ENCODE measurements at places on chromosomes 3 and 15. TPM values are rescaled to one million over a fixed set of nuclear protein-coding genes. Genes with fewer than 3 reads are reported as not detected.
A peak's percentile ranks its signal among the peaks of the same experiment; 100 is the strongest.

DNA sequence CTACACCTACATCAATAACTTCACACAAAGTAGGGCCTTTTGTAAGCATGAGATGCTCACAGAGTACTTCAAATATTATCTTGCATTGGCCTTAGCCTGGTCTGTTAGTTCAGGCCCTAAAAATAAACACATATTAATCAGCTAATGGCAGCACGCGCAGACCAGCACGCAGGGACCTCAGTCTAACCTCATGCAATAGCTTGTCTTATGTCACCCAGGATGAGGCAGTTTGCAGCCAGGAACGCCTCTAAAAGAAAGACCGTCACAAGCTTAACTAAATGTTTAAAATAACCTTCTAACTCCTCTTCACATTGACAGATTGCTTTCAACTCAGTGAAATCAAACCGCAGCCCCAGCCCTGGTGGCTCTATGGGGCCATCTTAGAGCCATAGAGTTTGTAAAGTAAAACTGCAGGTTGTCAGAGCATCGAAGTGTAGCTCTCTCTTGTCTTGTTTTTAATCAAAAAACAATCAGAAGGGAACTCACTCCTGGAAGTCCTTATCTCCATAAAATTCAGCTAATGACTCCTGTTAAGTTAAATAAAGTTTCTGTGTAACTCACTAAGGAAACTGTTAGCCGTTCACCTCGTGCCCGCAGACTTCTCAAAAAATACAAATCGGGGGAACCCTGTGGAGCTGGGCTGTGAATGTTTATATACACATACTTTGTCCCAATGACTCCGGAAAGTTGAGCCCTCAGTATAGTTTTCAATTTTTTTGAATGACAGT, 212.6 kb downstream of the CDIN1 start:
- no peaks in the 10 kb centered on the region for H3K27me3 ChIP-seq
- no peak for DNase-seq
- no peak overlapping the region for H3K27ac ChIP-seq
- no peaks in the 10 kb centered on the region for H3K36me3 ChIP-seq
- H3K4me1 ChIP-seq: no peaks in the 10 kb centered on the region

- no peak for DNase-seq
- peaks cover 2% of the 10 kb centered on the region for H3K27me3 ChIP-seq
- H3K27ac ChIP-seq: no peak overlapping the region
- no peak overlapping the region for H3K4me3 ChIP-seq
- peaks cover 17% of the 10 kb centered on the region for H3K4me1 ChIP-seq
- H3K36me3 ChIP-seq: no peaks in the 10 kb centered on the region
Measured at GRCh38 chr15:93043621-93044300, 45.2 kb downstream of the RGMA start.

- peaks cover 57% of the 10 kb centered on the region for H3K4me1 ChIP-seq
- no peak for DNase-seq
- H3K4me3 ChIP-seq: no peak overlapping the region
- peak overlapping the region; percentile 44 for H3K27ac ChIP-seq
Measured at GRCh38 chr3:150736903-150737832, 25.8 kb downstream of the SIAH2 start.

DNA sequence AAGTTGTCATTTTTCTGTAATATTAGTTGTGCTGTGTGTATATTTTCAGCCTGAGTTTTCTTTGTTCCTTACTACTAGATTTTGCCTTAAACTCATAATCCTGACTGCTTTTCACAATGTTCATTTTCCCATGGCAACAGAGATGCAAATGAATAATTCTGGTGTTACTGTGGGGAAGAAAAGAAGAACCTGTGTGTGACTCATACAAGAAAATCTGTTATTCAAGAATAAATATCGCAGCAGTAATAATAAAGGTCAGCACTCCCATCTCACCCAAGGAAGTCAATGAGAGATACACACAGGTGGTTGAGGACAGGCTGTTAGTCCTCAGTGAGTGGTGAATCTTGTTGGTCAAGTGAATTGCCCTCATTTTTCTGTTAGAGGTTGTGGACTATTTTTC, 656.6 kb upstream of the NAALADL2 start:
- no peak overlapping the region for H3K27ac ChIP-seq
- H3K27me3 ChIP-seq: no peaks in the 10 kb centered on the region
- H3K36me3 ChIP-seq: no peaks in the 10 kb centered on the region
- H3K4me1 ChIP-seq: no peaks in the 10 kb centered on the region
- no peak for DNase-seq

- H3K4me1 ChIP-seq: no peaks in the 10 kb centered on the region
- no peak overlapping the region for H3K27ac ChIP-seq
- H3K4me3 ChIP-seq: no peak overlapping the region
- peaks cover 7% of the 10 kb centered on the region for H3K27me3 ChIP-seq
Measured at GRCh38 chr3:124202754-124203153, 210.8 kb upstream of the ROPN1 start.

GRCh38 chr3:197117114-197117513, 87.5 kb upstream of the MELTF start:
- H3K27ac ChIP-seq: no peak overlapping the region
- no peak for DNase-seq
- no peak overlapping the region for H3K4me3 ChIP-seq
- H3K27me3 ChIP-seq: no peaks in the 10 kb centered on the region

DNA sequence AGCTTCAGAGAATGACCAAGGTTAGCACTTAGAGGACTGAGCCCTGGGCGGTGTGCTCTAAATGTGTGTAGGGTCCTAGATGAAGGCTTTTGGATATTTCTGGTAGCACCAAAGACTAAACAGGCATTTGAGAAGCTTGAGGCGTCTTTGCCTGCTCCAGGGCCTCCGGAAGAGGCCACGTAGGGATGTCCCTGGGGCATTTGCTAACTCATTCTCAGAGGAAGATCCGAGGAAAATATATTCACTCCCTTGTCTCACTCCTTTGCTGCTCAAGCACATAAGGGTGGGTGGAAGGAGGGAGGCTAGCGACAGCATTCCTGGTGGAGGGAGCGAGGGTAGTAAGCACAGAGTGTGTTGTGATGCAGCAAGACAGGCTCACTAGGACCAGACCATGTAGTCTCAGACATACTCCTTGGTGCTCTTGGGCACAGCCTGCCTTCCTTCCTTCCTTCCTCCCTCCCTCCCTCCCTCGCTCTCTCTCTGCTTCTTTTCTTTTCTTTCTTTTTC, 38.5 kb upstream of the XCR1 start:
- H3K27me3 ChIP-seq: peaks cover 33% of the 10 kb centered on the region
- no peak overlapping the region for H3K27ac ChIP-seq
- H3K36me3 ChIP-seq: peaks cover 6% of the 10 kb centered on the region
- H3K4me3 ChIP-seq: no peak overlapping the region
- H3K4me1 ChIP-seq: peaks cover 53% of the 10 kb centered on the region
- DNase-seq: no peak

- no peaks in the 10 kb centered on the region for H3K27me3 ChIP-seq
- H3K27ac ChIP-seq: no peak overlapping the region
- H3K4me3 ChIP-seq: no peak overlapping the region
- no peaks in the 10 kb centered on the region for H3K4me1 ChIP-seq
- no peak for DNase-seq
- peaks cover 3% of the 10 kb centered on the region for H3K36me3 ChIP-seq
Measured at GRCh38 chr3:143783851-143784370, 64.4 kb downstream of the SLC9A9 start.

Gene TMEM158
- not detected for total RNA-seq

Gene LRRC49
- not detected for total RNA-seq

Gene RETNLB
- not detected for total RNA-seq
